ENCODE measurements at places on chromosomes 2 and 18.

- DNase-seq: no peak
Observed at GRCh38 chr18:53677480-53677879, 547.0 kb downstream of the MBD2 start.

DNA sequence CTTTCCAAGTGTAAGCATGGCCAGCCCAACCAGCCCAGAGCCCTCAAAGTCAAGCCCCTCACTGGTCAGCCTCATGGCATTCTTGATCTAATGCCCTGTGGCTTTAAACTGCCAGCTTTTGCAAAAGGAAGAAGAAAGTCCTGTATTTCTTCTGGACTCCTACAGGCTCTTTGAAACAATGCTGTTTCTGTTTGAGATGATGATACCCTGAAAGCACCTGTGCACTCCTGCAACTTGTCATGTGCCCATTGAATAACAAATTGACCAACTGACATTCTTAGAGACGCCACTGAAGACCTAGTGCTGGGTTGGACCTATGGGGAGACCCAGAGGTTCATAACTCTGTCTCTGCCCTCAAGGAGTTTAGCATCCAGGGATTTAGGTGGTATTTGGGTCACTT is 82.0 kb upstream of the MSH2 start:
- DNase-seq: no peak

GRCh38 chr2:69805887-69806286 is 23.6 kb upstream of the GMCL1 start:
- no peak for DNase-seq

DNA sequence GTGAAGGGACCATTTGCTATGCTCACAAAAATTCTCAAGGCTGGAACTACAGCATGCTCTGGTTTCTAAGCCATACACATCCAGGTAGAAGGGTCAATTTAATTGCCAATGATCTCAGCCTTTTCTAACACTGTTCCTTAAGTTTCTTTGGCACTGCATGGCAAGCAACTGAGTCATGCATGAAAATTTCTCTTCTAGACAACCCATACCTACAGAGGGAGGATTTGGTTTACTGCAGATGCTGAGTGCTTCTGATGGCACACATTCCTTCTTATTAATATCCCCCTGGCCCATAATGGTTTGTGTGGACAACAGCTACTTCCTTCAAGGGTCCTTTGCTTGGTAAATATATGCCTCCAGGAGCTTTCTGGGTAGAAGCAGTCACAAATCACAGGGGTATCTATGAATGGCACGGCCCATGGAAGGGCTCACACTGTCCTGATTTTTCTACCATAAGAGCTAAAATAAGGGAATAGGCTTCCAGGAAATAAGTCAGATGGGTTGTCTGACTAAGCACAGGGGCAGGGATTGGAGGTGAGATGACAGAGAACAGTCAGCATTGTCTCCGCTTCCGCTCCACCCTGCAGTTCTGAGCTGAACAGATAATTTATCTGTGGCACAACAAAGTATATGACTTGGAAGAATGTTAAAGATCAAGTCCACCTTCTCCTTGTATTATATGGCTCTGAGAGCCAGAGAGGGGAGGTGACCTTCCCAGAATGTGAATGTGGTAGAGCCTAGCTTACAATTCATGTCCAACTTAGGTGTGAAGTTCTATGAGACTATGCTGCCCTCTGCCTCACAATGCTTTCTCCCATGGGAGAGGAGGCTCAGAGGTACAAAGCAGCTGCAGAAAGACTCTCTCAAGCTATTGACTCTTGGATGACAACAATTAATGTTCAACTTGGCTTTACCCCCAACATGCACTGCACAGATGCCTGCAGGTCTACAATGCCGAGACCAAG is 199.2 kb upstream of the TNP1 start:
- no peak for DNase-seq

DNA sequence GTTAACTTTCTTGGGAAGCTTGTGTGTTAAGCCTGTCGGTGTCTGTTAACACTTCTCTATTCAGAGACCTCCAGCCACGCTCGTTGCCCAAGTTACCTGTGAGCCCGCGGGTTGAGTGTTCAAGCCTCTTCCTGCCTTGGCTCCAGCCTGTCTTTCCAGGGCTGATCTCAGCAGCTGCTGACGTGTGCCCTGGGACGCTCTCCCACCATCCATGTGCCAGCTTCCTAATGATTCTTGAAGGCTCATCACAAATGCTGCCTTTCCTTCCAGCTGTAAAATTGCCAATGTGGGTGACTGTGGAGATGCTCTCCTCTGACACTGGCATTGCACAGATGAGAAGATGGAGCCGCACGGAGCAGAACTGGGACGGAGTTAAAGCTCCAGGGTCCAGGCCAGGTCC is 6.1 kb downstream of the RNF144A start:
- DNase-seq: no peak

GRCh38 chr18:68035774-68036522 is 519.4 kb upstream of the DSEL start:
- DNase-seq: no peak

- no peak for DNase-seq
Observed at GRCh38 chr18:68221111-68221724, 493.7 kb downstream of the TMX3 start.

DNA sequence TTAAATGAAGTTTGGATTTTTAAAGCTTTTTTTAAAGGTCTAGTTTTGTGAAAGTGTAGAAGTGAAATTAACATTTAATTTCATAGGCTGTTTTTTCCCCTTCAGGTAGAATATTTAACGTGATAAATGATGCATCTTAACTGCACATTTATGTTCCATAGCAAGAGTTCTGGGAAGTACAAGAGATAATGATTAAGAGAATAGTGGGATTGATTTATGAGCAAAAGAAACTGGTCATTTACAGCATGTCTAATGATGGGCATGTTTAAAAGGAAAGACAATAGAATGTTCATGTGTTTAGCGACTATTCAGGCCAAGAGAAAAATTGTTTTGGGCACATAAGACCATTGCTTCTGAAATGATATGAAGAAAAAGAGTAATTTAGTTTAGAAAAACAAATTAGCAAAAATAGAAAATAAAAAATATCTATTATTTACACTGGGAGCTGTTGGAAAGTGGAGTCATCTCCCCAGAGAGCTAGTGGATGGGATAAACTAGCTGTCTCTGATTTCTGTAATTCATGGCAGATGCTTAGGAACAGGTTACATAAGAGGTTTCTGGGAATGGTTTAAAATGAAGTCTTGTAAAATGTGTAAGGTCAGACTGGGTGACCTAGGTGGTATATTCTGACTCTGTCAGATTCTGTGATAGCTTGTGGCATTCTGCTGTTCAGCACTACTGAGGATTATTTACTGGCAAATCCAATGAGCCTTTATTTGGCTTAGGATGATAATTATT is 60.7 kb downstream of the WDR7 start:
- DNase-seq: no peak

- DNase-seq: no peak
Observed at GRCh38 chr2:231701456-231702373, 6.6 kb upstream of the PTMA start.

GRCh38 chr2:127650041-127650784 is 4.3 kb downstream of the GPR17 start:
- no peak for DNase-seq

DNA sequence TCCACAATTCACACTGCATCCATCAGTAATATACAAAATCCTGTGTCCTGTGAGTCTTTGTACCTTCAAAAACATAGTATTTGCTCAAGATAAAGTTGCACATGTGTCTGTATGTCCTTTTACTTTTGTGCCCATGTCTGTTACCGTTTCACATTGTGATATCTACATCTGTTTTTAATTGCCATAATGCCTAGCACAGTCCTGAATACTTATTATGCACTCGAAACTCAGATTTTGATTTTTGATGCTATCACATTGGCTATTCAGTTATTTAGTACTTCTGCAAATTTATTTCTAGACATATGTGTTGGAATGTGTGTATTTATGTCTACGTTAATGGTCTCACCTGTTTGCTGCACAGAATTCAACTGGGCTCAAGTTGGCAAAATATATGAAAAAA is 452.8 kb upstream of the ZEB2 start:
- DNase-seq: no peak

DNA sequence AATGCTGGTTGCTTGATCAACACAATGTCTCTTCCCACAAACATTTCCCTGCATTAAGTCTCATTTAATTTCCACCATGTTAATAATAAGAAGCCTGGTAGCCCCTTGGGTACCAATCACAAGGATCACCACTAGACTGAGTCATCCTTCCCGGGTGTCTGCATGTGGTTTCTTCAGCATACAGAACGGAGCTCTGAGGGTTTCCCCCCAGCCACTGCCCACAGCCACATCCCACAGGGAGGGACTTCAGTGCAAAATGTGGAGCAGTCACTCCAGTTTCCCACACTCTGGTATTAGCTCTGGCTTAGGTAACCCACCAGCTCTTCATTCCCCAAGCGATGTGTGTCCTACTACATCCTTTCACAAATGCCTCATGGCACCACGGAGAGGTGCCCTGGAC is 42.7 kb upstream of the POLE4 start:
- DNase-seq: no peak

- no peak for DNase-seq
Observed at GRCh38 chr2:231523451-231524285, 6.6 kb downstream of the NMUR1 start.

- DNase-seq: no peak
Observed at GRCh38 chr2:129319422-129319717, 660.1 kb upstream of the RAB6C start.

DNA sequence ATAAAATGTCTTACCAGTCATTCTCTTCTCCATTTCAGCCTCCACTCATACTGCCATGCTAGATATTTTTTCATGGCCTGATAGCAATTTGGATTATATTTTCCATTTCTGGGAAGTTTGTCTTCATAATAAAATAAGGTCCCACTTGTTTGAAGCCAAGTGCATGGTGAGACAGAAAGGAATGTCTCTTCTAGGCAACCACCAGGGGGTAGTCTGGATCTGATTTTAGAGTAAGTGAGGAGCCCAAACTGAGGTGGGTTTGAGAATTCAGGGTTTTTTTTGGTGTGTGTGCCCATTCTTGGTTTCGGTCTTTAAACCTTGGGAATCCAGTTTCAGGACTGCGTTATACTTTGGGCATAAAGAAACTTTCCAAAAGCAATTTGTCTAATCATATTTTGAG is 315.5 kb downstream of the RPRM start:
- DNase-seq: no peak

GRCh38 chr2:39942950-39943349 is 163.9 kb upstream of the THUMPD2 start:
- DNase-seq: no peak

DNA sequence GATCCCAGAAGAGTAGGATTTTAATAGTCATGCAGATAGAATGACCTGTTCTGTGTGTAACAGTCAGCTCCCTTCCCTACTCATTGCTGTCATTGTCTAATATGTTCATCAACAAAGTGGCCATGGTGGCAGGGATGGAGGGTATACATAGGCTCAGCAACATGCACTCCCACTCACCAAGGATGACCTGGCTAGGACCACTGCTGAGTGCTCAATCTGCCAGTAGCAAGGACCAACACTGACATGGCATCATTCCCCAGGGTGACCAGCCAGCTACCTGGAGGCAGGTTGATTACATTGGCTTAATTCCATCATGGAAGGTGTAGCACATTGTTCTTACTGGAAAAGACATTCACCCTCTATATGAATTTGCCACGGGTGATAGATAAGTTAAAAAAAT is 401.7 kb upstream of the CELF4 start:
- no peak for DNase-seq

GRCh38 chr2:239230318-239231052 is 170.3 kb downstream of the HDAC4 start:
- no peak for DNase-seq

- no peak for DNase-seq
Observed at GRCh38 chr2:100957996-100958653, 44.0 kb upstream of the RPL31 start.

- no peak for DNase-seq
Observed at GRCh38 chr2:124080281-124081153, 55.4 kb downstream of the CNTNAP5 start.

DNA sequence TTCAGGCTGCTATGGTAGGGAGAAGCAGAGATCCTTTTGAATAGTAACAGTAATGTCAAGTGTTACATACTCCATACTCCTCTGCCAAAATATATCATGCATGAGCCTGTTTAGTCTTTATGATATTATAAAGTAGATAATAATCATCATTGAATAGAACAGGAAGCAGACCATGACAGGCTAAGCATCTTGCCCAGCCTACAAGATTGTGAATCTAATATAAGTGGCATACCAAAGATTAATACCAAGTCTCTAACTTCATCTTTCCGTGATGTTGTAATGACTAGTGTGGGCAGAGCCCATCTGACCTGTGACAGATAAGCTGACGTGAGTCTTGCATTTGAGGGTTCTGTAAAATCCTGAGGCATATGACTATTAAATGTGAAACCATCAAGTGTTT is 13.1 kb downstream of the NDUFB3 start:
- DNase-seq: no peak

- no peak for DNase-seq
Observed at GRCh38 chr2:481388-481787, 193.5 kb upstream of the ALKAL2 start.

GRCh38 chr18:3581890-3582289 is 131.9 kb downstream of the TGIF1 start:
- no peak for DNase-seq

DNA sequence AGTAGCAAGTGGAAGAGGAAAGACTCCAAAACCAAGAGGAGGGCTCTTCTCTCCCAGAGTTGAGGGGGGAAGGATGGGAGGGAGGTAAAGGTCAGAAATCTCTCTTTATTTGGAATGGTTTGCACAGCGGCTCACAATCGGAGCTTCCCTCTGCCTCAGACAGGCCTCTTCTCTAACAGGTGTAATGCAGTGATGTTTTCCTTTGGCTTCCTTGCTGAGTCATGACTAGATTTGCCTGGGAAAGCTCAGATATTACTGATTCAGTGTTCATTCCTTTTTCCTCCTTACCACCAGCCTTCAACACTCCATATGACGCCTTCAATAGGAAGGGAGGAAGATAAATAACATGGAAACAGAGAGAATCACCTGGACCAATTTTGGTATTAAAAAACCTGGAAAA is 136.6 kb downstream of the RNF152 start:
- DNase-seq: no peak

DNA sequence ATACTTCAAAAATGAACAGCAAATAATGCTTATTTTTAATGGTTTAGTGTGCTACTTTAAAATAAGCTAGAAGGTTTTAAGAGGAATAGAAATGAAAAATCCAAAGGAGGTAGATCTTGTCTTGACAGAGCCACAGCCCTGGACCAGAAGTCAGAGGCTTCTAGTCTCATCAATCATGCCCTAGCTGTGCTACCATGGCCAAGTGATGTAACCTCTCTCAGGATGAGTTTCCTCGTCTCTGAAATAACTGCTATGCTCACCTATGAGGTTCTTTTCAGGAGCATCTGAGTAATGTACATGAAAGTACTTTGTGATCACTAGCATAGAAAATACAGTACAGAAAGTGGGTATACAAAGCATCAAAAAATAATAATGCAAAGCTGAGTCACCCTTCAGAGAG is 248.4 kb downstream of the PID1 start:
- DNase-seq: no peak

All from epithelial cell of proximal tubule (primary cell).